NCI-H345 (cell line): ENCODE measurements at places on chromosomes 2 and 18.

DNA sequence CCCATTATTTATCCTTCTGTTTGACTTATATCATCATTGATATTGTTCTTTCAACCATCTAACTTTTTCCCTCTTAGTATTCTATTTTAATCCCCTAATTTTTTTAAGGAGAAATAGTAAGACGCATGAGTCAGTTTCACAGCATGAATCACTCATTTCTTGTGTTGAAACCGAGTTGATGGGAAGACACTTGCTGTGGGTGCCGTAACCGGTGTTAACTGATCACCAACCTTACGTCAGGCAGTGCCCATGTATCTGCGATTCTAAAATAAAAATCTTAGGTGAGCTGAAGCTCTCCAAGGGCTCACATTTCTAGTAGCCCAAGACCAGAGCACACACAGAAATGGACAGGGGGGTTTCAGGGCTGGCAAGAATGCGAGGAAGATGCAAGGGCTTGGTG is 348.1 kb downstream of the GALR1 start:
- DNase-seq = no peak

DNA sequence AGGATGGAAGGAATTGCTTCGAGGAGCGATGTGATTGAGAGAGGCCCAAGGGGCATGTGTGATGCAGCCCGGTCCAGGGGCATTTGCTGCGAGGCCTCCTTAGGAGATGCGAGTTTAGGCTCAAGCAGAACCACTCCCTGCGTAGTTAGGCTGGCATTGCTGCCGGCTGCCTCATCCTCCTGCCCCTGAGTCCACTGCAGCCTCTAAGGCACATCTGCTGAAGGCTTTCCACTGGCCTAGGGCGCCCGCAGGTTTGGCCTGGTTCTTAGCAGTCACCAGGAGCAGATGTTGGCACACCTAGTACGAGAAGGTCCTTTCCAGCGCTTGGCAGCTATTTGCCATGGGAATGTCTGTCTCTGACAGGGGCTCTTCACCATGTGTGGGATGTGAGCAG is 20.7 kb downstream of the INPP5D start:
- DNase-seq = no peak

DNA sequence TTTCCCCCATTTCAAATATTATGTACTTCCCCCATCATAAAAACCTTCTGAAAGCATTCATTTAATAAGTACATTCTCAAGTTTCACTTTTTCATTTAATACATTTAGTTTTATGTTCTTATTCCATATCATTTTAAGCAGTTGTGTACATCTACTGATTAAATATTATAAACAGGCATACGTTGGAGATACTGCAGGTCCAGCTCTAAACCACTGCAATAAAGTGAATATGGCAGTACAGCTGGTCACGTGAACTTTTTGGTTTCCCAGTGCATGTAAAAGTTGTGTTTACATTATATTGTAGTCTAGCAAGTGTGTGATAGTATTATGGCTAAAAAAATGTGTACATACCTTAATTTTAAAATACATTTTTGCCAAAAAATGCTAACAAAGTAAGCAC is 48.7 kb downstream of the TET3 start:
- DNase-seq = no peak

- no peak for DNase-seq
Observed at GRCh38 chr2:121129692-121130091, 155.3 kb downstream of the TFCP2L1 start.

DNA sequence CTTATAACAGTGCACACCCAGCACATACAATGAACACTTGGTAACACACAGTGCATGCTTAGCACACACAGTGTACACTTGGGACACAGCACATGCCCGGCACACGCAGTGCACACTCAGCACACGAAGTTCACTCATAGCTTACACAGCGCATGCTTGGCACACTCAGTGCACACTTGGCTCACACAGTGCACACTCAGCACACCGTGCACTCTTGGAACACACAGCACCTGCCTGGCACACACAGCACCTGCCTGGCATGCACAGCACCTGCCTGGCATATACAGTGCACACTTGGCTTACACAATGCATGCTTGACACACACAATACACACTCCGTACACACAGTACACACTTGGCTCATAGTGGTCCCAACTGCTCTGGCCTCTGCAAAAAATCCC is 128.2 kb downstream of the GALR1 start:
- no peak for DNase-seq

DNA sequence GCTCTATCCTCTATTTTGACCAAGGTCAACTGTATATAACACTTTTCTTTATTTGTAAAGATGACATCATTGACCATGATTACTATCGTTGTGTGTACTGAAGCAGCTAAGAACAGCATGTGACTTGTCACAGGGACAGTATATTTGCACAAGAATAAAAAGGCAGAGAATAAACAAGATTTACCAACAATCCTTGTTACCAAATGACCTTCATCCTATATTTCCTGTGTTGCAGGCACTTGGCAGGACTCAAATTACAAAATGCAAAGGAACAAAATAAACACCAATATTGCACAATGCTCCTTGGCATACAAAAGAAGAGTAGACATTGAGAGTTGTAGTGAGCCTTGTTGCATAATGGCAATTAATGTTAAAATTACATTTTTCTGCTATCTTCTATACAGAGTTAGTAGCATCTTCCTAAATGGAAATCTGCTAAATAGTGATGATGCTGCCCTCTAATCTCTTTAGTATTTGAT is 61.8 kb downstream of the RFTN2 start:
- DNase-seq = peak; percentile 90

DNA sequence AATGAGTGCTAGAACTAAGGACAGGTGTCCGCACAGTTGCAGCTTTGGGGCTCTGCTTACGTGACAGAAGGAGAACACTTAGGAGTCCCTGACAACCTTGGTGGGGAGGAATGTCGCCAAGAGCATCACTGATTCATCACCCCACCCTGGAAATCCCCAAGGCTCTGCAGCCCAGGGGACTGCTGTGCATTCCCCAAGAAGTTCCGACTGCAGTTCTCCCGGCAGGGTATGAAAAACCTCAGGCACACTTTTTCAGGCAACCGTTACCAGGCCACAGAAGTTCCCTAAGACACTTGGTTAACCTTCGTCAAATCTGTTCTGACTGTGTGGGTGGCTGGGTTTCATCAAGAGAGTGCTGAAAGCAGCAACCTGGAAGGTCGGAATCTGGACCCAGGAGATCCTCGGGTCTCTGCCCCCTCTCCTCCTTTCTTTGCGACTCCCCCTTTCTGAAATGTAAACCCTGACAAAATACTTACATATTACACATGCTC is 192.1 kb upstream of the CXCR4 start:
- no peak for DNase-seq

- peak; percentile 27 for DNase-seq
Observed at GRCh38 chr2:9071032-9071431, 67.5 kb upstream of the MBOAT2 start.

DNA sequence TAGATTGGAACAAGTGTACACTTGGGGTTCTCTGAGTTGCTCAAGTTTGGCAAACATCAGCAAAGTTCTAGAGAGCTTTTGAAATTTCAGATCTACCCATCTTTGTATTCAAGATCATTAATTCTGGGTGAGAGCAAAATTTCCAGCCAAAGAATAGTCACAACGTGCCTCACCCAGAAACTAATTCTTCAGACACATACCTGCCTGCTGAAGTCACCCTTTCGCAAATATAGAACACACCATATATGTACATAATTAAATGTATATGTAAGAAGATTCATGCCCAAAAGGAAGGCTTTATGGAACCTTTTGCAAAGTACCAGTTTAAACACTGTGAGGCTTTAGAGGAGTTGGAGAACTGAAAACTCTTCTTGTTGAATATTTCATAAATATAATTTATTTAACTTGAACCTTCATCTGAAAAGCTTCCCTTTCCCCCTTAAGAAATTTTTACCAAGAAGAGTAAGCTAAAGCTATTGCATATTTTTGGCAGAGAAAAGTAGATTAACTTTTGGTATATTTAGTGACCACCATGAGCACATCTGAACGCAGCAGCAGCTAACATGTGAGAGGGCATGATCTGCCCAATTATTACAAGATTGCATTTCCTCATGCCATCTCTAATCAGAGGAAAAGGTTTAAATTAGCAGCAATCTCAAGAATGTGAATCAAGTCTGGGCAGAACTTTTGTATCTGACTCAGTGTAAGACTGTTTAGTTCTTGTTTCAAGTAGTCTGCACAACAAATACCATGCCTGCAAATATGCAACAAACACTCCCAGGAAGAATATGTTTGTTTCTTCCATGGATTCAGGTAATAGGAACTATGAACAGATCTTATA is 8.2 kb downstream of the RND3 start:
- no peak for DNase-seq

DNA sequence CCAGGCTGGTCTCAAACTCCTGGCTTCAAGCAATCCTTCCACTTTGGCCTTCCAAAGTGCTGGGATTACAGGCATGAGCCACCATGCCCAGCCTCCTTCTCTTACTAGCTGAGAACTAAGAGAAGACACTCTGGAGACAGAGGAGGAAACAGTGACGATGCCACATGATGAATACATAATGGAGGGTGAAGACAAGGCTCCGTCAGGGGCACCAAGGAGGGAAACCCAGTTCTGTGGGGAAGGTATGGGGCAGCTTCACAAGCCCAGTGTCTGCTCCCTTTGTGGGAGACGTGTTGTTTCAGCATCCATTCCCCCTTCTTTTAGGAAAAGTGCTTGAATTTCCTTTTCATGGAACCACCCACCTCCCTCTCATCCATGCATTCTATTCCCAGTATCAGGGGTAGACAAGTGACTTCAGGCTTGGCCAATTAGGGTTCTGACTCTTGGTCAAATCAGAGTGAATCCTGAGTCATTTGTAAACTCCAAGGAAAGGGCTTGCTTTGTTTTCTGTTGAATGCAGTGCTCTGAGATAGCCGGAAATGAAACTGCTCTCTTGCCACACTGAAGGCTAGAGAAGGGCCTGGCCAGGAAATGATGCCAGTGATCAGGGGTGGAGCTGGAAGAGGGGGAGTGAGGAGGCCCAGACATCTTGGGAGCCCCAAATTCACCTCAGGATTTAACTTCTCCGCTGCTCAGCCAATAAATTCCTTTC is 23.7 kb downstream of the TMEM127 start:
- no peak for DNase-seq

DNA sequence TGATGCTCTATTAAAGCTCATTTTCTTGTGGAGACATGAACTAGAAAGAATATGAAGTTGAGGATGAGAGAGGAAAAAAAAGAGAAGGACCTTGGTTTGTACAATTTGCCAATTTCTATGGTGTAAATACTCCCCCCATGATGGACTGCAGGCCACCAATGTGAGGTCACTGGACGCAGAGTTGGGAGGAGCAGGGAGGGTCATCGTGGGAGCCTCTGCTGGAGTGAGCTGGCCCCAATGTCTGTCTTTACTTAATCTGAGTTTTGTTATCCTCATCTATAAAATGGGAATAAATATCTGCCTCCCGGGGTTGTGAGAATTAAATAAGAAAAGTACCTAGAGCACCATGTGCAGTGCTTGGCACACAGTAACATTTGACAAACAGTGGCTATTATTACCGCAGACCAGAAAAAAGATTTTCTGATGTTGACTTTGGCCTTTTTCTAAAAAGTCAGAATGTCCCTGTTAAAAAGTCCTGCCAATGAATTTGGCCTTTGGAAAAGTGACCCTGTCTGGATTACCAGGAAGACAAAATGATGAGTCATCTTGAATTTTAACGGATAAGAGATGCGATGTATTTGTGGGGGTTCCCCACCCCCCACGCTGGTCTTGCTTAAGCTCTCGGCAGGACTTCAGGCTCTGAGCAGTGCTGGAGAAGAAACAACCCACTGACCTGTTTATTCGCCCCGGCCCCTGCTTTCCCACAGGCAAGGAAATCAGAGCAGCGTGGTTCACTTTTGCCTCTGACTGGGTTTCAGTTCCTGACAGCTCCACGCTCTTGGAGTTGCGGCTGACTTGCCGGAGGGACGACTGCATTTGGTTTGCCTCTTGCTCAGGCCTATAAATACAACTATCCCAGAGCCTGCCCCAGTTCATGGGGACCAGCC is 50.3 kb upstream of the FOSL2 start:
- no peak for DNase-seq

DNA sequence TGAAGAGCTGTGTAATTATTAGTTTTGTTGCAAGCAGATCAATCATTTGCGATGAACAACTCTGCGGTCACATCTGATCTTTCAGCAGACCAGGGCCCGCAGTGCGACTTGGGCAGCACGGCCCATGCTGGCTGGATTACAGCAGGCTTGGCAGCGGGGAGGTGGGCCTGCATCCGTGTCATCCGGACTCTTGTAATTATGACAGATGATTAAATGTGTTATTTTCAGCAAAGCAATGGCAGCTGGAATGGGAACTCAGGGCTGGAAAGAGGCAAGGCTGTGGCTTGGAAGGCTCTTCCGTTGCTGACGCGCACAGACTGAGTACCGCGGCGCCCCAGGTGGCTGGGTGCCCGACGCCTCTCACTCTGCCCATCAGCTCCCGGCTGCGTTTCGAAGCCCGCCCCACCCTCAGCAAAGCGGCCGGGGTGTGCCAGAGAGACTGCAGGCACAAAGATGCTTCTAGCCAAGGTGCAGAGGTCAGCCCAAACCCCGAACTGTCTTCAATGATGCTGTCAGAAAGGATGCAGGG is 397.4 kb upstream of the SALL3 start:
- DNase-seq = no peak

GRCh38 chr18:52598921-52599320 is 258.9 kb downstream of the DCC start:
- no peak for DNase-seq

GRCh38 chr2:118014492-118014824 is 588 bp upstream of the CCDC93 start:
- peak; percentile 32 for DNase-seq

DNA sequence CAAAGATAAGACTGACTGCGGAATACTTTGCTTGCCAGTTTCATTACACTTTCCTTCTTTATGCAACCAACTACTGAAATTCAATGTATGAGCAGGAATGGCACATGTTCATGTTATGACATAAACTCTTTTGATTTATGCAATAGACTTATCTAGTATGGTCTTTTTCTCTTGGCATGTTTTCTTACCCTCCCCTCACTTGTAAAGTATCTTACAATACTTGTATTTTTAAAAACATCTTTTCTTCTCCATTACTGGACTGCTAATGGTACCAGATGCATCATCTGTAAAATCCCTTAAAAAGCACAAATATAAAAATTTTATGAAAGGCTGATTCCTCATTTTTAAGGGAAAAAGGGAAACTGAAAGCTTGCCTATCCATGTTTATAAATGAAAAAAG is 373.8 kb downstream of the ZEB2 start:
- no peak for DNase-seq

DNA sequence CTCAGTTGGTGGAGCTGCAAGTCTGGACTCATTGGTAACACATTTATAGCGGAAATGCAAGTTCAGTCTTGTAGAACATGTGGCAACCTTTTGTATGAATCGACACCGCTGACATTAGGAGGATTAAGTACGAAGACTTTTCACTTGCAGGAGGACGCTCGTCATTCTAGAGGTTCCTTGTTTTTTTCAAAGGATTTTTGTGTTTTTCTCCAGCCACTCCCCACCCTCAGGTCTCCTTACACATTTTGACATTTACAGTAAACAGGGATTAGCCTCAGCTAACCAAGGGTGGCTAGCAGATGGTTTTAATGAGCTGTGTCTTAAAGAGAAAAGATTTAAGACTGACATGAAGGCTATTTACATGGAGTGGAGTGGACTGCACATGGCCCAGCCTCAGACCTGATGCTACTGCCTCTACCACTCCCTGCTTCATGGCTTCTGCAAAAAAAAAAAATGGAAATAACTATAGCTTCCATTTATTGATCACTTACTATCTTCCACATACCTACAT is 173.8 kb downstream of the TRIB2 start:
- no peak for DNase-seq

GRCh38 chr2:64412671-64413070 is 41.3 kb upstream of the LGALSL start:
- no peak for DNase-seq
